ENCODE measurements at places on chromosomes 12 and 14.
A peak's percentile ranks its signal among the peaks of the same experiment; 100 is the strongest.

DNA sequence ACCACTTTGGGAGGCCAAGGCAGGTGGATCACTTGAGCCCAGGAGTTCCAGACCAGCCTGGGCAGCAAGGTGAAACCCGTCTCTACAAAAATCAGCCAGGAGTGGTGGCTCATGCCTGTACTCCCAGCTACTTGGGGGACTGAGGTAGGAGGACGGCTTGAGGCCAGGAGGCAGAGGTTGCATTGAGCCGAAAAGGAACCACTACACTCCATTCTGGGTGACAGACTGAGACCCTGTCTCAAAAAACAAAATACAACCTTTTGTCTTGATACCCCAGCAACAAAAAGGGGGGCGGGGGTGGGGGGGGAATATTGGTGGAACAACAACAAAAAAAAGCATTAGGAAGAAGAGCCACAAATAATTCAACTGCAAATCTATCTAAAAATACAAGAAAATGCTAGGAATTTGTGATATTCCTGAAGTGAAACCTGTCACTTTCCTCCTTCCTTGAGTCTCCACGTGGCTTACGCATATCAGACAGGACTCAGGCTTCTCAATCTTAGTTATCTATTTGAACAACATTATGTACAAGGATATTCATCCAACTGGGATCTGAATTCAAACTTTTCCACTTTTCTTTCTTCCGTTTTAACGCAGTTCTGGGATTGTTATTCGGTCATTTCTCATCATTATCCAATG, 1.3 kb downstream of the R3HDM2 start:
- DNase-seq = no peak

GRCh38 chr12:90275088-90275487, 566.5 kb upstream of the ATP2B1 start:
- DNase-seq = no peak

DNA sequence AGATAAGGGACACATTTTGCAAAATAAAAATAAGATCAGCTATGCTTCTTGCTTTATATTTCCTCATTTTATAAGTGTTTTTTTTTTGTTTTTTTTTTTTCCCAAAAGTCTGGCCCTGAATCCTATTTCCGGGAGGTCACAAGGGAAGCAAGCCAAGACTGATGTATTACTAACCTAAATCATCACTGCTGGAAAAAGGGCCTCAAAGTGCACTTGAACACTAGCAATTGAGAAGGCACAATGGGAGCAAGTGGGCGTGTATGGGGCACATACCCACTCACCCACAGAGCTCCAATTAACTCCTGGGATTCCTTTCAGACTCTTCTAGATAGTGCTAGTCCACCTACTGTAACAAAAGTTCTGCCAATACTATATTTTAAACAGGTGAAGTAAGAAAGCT, 58.8 kb downstream of the STON2 start:
- no peak for DNase-seq

DNA sequence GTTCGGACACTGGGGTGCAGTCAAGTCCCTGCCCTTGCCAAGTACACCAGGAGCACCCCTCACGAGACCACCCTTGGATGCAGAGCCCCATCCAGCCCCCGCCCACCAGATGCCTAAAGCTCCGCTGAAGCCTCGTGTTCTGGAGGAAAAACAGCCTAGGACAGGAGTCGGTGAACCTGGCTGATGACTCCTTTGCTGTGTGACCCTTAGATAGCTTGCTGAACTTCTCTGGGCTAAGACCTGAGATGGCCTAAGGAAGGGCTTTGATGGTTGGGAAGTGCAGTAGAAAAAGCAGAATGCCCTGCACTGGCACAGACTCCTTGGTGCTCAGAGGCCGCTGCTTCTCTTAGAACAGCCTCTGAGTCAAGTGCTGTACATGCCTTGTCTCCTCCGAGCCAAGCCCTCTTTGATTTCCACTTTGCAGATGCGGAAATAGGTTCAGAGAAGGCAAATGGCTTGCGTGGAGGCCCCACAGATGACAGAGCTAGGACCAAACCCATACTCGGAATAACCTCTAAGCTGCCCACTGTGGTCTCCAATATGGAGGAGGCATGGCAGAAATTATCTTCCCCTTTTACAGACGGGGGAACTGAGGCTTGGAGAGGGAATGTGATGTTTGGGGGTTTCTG, 52.3 kb downstream of the MVK start:
- no peak for DNase-seq

DNA sequence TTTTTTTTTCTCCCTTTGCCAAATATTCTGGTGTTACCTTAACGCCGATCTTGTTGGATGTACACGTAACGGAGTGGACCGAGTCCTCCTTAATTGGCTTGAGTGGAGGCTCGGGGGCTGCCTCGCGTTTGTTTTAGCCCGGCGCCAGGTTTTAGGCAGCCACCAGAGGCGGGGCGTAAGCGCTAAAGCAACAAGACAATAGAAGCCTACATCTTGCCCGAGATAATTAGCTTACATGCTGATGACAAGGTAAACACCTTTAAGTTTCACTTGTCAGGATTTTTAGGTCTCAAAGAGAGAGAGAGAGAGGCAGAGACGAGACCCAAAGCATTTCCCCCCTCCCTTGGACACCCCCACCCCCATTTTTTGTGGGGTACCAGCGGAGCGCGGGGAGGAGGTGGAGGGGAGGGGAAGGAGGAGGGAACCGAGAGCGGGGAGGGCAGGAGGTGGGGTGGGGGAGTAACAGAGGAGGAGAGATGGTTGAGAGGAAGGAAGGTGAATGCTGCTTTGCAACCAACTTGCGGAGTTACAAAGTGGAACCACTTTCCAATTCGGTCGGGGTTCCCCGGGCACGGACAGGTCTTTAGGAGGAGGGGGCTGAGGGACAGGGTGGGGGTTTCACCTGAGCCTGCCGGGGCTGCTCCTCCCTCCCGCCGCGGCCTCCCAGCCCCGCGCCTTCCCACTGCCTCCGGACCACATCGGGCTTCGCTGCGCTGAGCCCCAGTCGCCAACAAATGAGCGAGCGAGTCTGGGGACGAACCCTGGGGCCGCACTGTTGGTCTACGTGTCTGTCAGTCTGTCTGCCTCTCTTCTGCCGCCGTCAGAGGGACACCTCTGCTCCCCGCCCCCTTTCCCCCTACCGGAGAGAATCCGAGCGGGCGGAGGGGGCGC, at the start of gene NKX2-1:
Gene NKX2-1 (minus strand): TSS at position 802 of the 891 bp plus-strand sequence. CDS start 103 bp downstream, at position 699.
- DNase-seq = no peak

- DNase-seq = peak; percentile 63
Measured at GRCh38 chr14:38197784-38198335, 9.8 kb upstream of the SSTR1 start.

GRCh38 chr14:63295231-63295685, 23.5 kb downstream of the GPHB5 start:
- DNase-seq = no peak

- no peak for DNase-seq
Measured at GRCh38 chr12:49227713-49228112, 37.2 kb upstream of the TUBA1C start.

- no peak for DNase-seq
Measured at GRCh38 chr12:71524626-71525025, 85.0 kb downstream of the LGR5 start.

- DNase-seq = no peak
Measured at GRCh38 chr14:80325688-80326087, 114.4 kb upstream of the DIO2 start.

DNA sequence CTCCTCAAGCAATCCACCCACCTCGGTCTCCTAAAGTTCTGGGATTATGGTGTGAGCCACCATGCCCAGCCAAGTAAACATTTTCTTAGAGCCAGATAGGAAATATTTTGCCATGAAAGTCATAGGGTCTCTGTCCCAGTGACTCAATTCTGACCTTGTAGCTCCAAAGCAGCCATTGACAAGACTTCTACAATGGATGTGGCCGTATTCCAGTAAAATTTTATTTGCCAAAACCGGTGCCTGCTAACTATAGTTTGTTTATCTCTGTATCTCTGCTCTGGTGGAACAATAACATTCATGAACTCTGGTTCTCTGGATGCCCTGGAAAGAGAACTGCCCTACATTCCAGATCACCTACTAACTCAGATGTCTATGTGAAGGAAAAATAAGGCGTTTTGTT, 54.6 kb upstream of the USP44 start:
- DNase-seq = no peak

DNA sequence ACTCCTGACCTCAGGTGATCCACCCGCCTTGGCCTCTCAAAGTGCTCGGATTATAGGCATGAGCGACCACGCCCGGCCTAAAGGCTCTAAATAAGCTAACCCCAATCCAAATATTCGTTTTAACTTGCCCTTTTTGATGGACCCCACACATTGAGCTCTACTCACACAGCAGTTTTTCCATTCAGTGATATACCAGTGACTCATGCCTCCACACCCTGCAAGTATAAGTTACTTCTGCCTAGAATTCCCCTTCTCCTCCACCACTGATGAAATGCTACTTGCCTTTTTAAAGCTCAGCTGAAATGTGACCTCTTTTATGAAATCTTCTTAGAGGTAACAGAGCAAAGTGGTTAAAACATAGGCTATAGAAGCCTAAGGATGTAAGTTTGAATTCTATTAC, 68.8 kb downstream of the EXOC5 start:
- DNase-seq = no peak

DNA sequence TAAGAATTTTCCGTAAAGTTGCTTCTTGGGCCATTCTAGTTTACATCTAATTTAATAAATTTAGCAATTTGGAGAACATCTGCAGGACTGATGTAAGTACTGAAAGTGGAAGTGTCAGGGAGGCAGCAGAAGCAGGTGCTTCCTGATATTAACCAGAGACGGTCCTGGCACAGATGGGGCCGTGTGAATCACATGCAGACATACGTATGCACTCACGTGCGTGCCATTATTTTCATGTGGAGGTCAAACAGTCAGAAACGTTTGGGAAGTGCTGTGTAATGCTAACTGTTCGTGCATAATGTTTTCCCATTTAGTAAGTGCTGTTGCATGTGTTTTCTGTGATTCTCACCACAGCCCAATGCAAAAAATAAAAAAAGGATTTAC, 87.8 kb upstream of the DYNC1H1 start:
- DNase-seq = peak; percentile 48

GRCh38 chr14:89217891-89218290, 199.1 kb downstream of the FOXN3 start:
- DNase-seq = no peak

DNA sequence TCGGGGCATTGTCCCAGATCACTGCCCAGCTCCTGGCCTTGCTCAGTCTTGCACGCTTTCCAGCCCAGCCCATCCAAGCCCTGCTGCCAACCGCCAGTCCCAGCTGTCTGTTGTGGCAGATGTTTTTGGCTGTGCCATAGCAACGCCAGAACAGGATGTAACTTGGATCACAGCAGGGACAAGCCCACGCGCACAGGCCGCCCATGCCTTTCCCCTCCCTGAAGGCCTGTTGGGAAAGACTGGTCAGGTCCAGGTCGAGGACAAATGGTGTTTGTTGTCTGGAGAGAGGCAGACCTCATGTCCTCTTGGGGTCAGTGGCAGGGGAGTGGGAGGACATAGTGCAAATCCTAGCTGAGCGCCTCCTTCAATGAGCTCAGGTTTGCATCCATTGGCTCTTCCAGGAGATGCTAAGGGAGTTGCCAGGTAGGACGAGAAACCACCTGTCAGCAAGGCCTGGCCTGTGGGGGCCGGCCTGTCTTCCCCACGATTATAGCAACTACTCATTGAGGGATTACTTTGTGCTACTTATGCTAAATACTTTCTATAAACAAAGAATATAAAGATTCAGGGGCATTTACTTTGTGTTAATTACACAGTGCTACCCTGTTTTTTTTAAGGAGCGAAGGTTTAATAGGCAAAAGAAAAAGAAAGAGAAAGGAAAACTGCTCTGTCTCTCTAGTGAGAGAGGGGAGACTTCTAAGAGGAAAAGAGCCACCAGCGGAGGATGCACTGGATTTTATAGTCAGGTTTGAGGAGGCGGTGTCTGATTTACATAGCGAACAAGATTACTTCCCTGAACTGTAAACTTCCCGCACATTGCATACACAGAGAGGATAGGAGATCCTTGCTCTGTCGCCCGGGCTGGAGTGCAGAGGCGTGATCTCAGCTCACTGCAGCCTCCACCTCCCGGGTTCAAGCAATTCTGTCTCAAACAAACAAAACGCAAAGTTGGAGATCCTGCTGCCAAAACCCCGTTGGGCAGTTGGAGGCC, 42.8 kb upstream of the CORO1C start:
- peak; percentile 52 for DNase-seq

- peak; percentile 10 for DNase-seq
Measured at GRCh38 chr12:44015333-44015941, 179.6 kb downstream of the TMEM117 start.

DNA sequence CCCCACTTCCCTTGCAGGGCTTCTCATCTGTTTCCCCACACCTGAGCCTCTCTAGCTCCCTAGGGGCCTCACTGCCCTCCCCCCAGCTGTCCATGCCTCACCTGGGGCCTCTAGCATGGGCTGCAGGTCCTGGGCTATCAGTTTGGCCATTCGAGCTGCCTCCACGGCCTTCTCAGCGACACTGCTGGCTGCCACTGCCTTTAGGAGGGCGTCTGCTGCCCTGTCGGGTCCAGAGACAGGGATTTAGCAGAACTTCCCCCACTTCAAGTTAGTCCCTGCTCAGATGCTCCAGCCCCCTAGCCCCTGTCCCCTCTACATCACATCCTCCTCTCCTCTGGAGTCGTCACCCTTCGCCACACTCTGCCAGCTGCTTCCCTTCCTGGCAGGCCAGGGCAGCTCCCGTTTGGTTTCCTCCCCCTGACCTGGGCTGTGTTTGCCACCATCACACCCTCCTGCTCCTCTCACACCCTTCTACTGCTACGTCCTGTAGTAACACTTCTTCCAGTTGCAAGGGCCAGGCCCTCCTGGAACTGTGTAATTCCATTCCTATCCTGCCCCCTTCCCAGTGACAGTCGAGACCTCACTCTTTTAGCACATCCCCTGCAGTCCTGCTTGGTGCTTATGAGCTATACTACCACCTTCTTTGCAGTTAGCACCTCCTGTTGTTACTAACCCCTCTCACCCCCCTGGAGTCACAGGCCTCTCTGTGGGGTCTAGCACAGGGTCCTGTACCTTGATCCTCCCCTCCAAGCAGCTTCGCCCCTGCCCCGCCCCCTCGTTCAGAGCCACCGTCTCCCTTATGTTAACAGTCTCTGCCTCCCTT, 4.3 kb upstream of the AP1G2 start:
- DNase-seq = no peak

- DNase-seq = no peak
Measured at GRCh38 chr14:69635981-69636639, 24.7 kb downstream of the SUSD6 start.

- DNase-seq = no peak
Measured at GRCh38 chr14:84804895-84805294, 725.0 kb upstream of the FLRT2 start.

- no peak for DNase-seq
Measured at GRCh38 chr12:66055837-66056319, 74.7 kb downstream of the LLPH start.

- no peak for DNase-seq
Measured at GRCh38 chr14:59728304-59728703, 142.3 kb downstream of the RTN1 start.

GRCh38 chr14:35122696-35123387, 490 bp downstream of the PRORP start:
- DNase-seq = no peak

- DNase-seq = no peak
Measured at GRCh38 chr12:69523433-69524330, 53.5 kb downstream of the FRS2 start.
